ENCODE measurements at places on chromosomes 4 and X.
A peak's percentile ranks its signal among the peaks of the same experiment; 100 is the strongest.

DNA sequence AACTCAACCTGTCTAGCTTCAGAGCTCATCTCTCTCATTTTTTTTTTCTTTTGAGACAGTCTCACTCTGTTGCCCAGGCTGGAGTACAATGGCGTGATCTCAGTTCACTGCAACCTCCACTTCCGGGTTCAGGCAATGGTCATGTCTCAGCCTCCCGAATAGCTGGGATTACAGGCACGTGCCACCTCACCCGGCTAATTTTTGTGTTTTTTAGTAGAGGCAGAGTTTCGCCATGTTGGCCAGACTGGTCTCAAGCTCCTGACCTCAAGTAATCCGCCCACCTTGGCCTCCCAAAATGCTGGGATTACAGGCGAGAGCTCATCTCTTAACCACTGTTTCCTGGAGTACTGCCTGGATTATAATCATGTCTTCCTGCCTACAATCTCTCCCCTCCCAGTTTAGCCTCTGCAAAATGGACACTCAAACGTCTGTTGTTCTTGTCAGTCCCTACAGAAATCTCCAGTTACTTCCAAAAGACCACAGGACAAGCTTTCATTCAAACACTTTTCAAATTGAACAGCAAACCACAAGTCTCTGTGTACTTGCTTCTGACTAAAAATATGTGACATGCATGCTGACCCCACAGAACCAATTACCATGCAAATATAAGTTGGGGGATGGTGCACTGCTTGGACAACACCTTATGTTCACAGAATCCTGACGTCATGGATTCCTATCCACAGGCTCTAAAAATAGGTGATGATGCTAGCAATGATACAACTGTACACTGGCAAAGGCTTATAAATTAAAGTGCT lies 137.2 kb downstream of the SH3KBP1 start:
- DNase-seq, result no peak

- no peak for DNase-seq
Observed at GRCh38 chr4:24668956-24669355, 84.6 kb upstream of the DHX15 start.

- no peak for DNase-seq
Observed at GRCh38 chr4:169256856-169257761, 13.6 kb downstream of the SH3RF1 start.

DNA sequence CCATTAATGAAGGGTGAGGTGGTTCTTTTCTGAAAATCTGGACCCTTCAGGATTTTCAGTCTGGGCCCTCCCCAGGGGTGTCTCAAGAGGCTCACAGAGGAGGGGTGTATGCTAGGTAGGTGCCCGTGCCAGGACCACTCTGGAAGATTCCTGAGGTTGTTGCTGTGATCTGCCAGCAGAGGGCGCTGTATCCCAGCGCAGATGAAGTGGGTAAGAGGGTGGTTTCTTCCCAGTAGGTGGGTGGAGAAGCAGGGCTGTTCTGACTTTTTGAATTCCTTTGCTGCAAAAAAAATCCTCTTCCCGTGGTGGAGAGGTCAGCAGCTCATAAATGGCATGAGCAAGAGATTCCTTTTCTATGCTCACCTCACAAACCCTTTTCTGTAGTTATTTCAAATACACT lies 51.1 kb downstream of the SCML1 start:
- DNase-seq, result peak; percentile 79

DNA sequence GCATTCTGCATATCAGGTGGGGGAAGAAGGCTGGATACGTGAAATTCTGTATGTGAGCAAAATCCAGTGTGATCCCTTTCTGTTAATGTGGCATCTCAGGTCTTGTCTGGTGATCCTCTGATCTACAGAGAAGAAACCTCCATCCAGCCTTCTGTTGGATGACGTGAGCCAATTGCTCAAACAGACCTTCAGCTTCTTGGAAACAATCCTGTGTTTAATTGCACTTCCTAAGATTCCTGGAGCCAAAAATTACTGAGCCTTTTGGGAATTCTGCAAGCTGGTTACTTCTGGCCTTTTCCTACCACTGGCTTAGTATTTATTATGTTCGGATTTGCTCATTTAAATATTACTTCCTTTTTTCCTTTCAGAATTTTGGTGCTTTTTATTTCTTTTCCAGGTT lies 51.2 kb downstream of the TRIML1 start:
- no peak for DNase-seq

Measured in endodermal cell (in vitro differentiated cells).